ENCODE measurements at places on chromosomes 2 and 18.

GRCh38 chr2:236790963-236791362 lies 221.3 kb downstream of the ACKR3 start:
- DNase-seq: no peak

DNA sequence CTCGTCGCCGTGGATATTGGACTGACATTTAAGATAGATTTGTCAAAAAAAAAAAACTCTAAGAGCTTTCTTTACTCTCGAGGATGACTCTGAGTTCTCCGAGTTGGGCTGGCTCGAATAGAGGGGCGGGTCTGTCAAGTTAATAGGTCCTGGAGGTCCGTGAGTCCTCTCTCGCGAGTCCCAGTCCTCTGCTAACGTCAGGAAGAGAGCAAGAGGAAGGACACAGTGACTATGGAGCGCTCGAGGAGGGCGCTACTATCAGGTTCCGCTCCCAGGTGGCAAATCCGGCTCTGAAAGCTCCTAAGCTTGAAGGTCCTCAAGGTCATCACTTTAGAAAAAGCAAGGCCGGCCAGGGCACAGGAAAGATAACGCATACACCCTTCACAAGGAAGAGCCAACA lies 404 bp upstream of the AKAIN1 start:
- DNase-seq: no peak

GRCh38 chr2:235539773-235540172 lies 45.9 kb downstream of the AGAP1 start:
- no peak for DNase-seq

DNA sequence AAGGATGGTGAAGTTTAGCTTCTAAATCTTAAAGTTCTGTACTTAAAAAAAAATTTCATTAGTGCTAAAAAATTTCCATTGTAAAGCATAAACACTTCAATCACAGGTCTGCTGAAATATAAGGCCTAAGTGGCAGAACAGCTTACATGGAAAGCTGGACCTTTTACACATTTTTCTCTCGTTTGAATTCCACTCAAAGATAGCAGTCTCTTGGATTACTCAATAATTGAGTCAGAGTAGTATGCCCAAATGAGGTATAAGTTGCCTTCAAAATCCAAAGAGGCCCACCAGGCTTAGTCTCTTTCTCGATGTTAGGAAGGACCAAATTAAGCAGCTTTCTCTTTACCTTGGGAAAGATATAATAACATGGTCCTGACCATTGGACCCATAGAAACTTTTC lies 220.4 kb upstream of the CWC22 start:
- no peak for DNase-seq

DNA sequence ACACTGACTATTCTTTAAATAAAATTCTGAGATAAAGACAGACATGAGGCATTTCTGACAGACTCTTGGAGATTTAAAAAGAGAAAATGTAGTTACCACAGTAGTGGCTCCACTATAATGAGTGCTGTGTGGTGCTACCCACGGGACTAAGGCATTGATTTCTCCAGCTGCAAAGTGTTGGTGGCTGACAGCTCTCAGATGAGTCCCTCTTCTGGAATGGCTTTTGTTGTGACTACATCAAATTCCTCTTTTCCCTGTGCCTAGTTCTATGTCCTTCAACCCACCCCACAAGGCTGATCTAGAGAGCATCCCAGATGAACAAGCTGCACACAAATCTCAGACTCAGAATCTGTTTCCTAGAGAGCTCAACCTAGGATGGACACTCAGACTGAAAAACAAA lies 884.8 kb upstream of the ZEB2 start:
- DNase-seq: no peak

DNA sequence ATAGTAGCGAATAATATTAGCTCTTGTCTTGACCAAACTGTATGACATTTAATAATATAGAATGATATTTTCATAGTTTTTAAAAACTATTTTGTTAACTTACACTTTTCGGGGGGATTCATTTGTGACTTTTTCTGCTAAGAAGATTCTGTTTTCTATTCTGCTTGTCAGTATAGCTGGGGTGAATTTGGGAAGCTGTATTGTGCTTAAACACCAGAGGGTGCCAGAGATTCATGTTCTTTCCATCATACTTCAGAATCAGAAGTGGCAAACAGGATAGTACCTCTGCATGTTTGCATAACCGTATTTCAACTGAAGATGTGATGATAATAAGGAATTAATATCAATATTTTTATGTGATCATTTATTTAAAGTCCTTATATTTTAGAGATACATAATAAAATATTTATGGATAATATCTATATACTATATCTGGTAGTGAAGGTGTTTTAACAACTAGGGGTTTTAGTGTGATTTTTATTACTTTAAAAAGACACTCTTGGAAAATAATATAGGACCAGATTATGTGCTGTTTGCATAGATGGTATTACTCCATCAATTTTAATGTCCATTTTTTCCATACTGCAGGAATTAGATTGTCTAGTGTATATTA lies 81.0 kb downstream of the TAF4B start:
- DNase-seq: peak; percentile 10

DNA sequence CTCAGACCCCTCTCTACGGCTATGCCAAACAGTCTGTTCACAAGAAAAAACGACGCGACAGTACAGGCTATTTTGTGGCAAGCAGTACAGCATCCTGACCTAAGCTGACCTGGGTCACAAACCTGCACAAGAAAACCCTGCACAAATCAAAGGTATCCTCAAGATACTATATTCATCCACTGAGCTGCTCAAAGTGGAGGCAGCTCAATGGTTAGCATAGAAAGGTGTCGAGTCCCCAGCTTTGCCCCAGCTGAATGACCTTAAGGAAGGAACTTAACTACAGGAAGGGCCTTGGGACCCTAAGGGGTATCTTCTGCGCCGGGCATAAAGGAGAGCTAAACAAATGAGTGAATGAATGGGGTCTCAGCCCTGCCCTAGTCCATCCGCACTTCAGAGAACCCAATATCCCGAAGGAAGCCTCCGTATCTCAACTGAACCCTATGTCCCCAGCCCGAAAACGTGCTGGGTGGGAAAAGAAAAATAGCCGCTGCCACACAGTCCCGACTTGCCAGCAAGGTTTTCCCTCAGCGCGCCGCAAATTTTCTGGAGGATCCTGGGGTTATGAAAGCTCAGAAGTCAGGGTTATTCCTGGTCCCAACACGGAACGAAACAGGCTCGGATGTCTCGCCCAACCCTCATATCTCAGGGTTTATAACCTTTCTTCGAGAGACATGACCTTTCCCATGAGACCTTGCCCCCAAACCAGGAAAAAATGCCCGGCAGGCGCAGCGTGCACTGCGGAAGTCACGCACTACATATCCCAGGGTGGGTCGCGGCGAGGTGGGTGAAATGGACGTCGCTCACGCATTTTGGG lies at the start of gene FASTKD1:
FASTKD1 (minus strand) TSS at position 706 of the 814 bp plus-strand sequence. CDS start 1,836 bp downstream, outside the sequence.
- DNase-seq: peak; percentile 89

GRCh38 chr18:69071680-69072079 lies 273.8 kb downstream of the CCDC102B start:
- no peak for DNase-seq

DNA sequence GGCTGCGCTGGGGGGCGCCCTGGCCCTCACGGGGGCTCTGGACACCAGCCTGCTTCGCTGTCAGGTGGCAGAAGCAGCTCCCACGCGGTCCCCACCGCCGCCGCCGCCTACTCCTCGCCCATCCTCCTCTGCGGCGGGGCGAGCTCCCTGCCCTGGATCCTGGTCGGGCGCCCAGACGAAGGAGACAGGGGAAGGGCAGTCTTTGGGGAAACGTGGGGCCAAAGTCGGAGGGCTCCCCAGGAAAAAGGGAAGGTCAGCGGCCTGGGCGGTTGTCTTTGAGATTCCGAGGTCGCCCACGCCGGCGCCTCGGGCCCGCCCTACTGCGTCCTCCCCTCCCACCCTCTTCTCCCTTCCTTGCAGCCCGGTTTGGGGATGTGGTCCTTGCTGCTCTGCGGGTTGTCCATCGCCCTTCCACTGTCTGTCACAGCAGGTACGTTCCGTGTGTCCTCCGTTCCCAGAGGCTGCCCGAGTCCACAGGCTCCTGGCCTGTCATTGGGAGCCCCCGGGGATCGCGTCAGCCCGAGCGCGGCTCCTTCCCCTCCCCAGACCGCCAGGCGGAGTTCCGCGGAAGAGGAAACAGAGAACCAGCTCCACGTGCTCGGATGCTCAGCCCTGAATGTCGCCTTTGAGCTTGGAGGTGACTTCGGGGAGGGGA lies 800 bp downstream of the IL1RL2 start:
- peak; percentile 47 for DNase-seq

GRCh38 chr2:135494503-135494902 lies 36.5 kb downstream of the ZRANB3 start:
- no peak for DNase-seq

- DNase-seq: no peak
Observed at GRCh38 chr18:40004246-40004645, 1950.8 kb upstream of the PIK3C3 start.

- DNase-seq: no peak
Observed at GRCh38 chr2:176135035-176135440, 5.5 kb downstream of the HOXD8 start.

- peak; percentile 66 for DNase-seq
Observed at GRCh38 chr2:29000481-29000880, 19.4 kb downstream of the TOGARAM2 start.

DNA sequence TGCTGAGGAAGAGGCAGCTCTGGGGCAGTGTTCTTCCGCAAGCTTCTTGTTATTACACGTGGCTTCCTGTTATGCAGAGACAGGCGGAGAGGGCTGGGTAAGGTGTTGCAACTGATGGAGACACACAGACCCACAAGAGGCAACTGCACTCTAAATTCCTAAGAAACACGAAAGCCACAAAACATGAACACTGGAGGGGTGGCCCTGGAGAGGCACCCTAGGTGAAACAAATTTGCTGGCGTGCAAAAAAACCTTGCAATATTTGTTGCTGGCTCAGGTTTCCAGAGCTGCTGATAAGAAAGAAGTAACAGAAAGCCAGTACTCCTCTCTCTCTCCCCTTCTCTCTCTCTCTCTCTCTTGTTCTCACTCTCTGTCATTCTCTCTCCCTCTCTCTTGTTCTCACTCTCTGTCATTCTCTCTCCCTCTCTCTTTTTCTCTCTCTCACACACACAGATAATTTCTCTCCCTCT lies 31.8 kb downstream of the ARHGAP25 start:
- DNase-seq: peak; percentile 93

All from CD4-positive, alpha-beta T cell treated with Interleukin-4 for 1 hour (primary cell).